ENCODE measurements at places on chromosomes 6 and 20.

DNA sequence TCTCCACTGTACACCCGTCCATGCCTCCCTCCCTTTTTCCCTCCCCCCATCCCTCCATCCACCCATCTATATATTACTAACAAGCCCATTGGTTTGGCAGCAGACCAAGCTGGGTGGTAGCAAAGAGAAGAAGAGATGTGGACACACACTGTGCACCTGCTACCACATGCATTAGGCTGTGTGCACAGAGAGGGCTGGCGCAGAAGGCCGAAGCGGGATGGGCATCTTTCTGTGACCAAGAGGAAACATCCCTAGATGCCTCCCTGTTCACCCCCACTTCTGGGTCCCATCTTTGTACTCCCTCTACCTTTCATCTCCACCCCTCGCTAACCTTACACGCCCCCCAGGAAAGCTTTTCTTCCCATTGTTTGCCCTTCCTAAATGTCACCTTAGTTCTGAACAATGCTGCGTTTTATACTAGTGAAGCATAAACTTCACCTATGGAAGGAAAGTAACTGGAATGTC, 64.9 kb upstream of the AFDN start:
- no peak for DNase-seq

- DNase-seq: no peak
These were observed 17.5 kb upstream of the KCNK16 start for GRCh38 chr6:39339868-39340550.

DNA sequence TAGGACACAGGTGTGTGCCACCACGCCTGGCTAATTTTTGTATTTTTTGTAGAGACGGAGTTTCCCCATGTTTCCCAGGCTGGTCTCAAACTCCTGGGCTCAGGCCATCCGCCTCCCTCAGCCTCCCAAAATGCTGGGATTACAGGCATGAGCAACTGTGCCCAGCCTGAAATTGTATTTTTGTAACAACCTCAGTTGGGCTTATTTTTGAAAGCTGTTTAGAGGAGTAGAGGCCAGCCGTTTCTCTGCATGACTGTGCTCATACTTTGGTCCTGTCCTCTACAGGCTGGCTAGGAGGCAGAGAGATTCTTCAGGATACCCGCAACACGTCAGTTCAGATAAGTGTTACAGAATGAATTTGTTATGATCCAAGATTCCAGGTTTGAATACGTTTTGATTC, 22.1 kb downstream of the CAGE1 start:
- DNase-seq: no peak

- no peak for DNase-seq
These were observed 49.6 kb upstream of the HLA-A start for GRCh38 chr6:29892696-29893095.

- no peak for DNase-seq
These were observed 35.6 kb upstream of the KCNK16 start for GRCh38 chr6:39357998-39358686.

GRCh38 chr6:104795363-104795762, 64.4 kb downstream of the HACE1 start:
- no peak for DNase-seq

- DNase-seq: no peak
These were observed 33.3 kb downstream of the PPP1R14C start for GRCh38 chr6:150176152-150176551.

- no peak for DNase-seq
These were observed 102.1 kb upstream of the STMND1 start for GRCh38 chr6:16999491-17000436.

DNA sequence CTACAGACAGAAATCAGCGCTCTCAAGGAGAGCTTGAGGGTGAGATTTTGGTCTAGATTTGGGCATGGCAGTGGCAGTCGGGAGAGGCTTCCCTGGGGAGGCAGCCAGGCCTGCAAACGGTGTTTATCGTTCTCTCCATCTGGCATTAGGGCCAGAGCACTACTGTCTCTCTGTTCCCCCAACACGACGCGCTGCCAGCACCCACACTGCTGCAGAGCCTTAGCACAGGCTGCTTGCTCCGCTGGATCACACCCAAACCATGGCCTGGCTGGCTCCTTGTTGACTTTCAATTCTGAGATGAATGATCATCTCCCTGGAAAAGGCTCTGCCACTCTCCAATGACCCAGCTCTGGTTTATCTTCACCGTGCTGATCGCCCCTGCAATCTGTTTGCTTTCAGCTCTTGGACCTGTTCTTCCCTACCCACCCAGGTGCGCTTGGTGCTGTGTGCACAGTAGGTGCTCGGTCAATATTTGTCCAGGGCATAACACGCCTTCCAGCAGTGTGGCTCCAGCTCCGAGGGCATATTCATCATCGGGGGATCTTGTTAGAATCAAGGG, 106.1 kb downstream of the TFAP2C start:
- DNase-seq: no peak

DNA sequence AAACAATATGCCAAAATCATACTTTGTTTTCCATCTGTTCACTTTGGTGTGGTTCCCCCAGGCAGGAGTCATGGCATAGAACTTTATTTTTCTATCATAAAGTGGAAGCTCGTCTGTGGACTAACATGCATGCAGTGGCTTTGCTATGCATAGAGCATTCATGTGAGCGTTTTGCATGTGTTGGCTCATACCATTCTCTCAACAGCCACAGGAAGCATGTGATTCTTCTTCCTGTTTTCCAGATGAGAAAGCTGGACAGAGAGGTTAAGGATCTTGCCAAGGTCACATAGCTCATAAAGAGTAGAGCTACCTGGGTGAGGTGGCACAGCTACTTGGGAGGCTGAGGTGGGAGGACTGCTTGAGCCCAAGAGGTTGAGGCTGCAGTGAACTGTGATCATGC, 123.4 kb upstream of the HDGFL1 start:
- no peak for DNase-seq

DNA sequence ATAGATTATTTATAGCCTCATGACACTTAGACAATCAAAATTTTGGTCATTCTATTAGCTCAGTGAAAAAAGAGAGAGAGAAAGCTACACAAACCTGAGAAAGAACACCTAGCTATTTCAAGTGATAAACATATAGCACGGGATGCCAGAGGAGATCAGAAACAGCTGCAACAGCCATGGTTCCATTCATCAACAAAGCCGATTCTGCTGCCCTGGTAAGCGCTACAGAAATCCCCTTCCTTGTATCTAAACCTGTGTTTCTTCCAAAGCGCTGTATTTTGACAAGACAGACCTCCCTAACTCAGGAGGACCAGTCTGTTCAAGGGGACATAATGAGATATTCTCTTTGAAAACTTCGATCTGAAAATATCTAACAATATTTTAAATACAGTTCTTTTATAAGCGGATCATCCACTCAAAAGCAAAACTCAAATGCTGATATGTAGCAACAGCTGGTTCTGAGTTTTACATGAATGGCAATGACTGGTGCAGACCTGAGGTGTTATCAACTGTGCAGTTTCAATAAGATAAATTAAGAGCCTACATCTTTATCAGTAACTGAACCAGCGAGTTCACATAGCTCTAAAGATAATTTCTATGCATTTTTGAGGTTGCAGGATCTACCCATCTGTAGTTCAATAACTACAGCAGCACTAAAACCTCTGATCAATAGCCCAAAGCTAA, 447.8 kb downstream of the FRK start:
- no peak for DNase-seq

DNA sequence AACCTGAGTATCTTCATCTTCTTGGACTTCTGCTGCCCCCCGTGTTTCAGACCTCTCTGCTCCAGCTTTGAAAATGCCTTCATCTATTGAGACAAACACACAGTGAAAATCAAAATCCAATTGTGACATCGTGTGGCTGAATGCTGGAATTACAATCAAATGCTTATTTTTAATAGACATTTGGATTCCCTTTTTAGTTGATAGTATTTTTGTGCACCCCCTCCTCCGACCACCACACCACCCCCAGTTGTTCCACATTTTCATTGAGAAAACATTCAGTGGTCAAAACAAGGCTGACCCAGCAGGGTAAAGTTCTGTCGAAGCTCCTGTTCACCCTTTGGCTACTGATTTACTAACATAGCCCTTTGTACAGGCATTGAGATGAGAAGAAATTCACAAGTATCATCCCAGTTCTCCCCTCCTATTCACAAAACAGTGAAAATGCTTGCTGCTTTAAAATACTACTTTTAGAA, 79.0 kb downstream of the NRSN1 start:
- peak; percentile 58 for DNase-seq

GRCh38 chr20:59668926-59669850, 64.8 kb downstream of the PHACTR3 start:
- DNase-seq: no peak

DNA sequence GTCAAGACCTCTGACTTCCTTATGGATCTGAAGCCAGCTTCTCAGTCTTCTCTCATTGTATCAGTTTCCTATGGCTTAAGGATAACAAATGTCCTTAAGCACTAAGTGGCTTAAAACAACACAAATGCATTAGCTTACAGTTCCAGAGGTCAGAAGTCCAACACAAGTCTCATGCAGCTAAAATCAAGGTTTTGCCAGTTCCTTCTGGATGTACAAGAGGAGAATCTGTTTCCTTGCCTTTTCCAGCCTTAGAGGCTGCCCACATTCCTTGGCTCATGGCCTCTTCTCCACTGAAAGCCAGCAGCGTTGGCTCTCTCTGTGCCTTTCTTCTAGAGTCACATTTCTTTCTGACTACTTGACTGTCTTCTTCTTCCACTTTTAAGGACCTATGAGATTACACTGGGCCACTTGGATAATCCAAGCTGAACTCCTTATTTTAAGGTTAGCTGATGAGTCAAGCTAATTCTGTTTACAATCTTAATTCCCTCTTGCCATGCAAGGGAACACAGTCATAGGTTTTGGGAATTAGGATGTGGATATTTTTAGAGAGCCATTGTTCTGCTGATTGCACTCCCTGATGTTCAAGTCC, 179.0 kb downstream of the BCAS1 start:
- DNase-seq: no peak

GRCh38 chr6:168014428-168014827, 17.0 kb downstream of the KIF25 start:
- no peak for DNase-seq

GRCh38 chr20:58778760-58779159, 71.9 kb downstream of the GNAS-AS1 start:
- no peak for DNase-seq

DNA sequence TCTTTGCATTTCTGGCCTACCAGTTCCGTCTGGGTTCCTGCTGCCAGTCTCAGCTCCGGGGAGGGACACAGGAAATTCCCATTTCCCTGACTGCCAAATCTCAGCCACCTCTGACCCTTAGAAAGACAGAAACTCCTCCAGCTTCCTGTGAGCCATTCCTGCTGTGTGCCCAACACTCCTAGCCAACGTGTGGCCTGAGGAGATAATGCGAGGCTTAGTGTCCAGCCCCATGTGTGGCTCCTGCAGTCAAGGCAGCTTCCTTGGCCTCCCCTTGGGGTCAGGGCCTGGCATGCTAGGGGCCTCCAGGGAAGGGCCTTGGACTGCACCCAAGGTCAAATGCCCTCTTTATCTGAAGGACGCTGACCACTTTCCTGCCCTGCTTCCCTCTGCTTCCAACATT, 45.1 kb downstream of the MAFB start:
- DNase-seq: no peak

DNA sequence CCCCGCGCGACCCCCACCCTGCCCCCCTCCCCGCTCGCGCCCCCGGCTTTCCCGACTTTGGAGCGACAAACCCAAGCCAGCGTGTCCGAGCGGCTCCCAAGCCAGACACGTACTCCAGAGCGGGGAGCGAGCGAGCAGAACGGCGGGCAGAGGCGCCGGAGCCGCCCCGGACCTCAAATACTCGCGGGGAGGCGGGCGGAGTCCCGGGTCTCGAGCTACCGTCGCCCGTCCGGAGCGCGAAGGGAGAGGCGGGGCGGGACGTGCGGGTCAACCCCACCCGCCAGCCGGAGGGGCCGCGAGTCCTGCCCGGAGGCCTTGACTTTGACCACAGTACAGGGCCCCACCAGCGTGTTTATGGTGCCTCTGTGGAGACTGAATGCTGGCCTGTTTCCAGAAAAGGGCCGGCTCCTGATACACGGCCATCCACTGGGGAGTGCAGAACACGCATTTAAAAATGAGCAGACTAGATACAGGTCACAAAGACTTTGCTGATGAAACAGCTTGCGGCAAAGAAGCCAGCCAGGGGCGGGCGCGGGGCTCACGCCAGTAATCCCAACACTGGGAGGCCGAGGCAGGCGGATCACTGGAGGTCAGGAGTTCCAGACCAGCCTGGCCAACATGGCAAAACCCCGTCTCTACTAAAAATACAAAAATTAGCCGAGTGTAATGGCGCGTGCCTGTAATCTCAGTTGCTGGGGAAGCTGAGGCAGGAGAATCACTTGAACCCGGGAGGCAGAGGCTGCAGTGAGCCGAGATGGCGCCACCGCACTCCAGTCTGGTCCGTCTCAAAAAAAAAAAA, at the start of gene SERPINB6:
SERPINB6 (minus strand) TSS at position 148 of the 799 bp plus-strand sequence. CDS start 12,235 bp downstream, outside the sequence.
- DNase-seq: no peak

DNA sequence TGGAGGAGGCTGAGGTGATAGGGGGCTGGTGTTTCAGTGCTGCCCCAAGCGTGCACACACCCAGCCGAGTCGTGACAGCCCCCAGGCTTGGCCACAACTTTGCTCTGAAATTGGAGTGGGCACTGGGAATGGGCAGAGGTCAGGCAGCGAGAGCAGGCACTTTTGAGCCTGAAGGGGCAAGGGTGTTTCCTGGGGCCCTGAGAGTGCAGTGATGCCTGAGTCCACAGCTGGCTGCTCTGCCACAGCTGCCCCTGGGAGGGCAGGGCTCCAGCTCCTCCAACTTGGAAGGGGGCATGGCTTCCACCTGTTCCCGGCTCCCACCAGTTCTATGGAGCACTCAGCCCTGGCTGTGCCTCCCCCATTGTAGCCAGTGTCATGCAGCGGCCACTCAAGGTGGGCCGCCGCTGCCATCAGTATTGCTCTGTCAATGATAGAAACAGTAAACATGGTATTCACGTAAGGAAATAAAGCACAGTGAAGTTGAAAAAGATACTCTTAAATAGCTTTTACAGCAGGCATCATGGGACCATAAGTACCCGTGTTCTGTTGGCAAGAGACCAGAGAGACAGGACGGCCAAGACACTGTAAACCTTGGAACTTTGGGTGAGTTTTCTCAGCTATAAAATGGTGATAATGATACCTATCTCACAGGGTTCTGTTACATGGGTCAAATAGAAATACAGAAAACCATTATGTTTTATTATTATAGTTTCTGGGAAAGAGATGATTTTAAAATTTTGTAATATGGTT, 108.9 kb downstream of the THEMIS start:
- DNase-seq: no peak

GRCh38 chr6:17281497-17282481, 628 bp downstream of the RBM24 start:
- peak; percentile 35 for DNase-seq

Data from neuronal stem cell (in vitro differentiated cells).